ENCODE measurements at places on chromosomes 7 and 10.

DNA sequence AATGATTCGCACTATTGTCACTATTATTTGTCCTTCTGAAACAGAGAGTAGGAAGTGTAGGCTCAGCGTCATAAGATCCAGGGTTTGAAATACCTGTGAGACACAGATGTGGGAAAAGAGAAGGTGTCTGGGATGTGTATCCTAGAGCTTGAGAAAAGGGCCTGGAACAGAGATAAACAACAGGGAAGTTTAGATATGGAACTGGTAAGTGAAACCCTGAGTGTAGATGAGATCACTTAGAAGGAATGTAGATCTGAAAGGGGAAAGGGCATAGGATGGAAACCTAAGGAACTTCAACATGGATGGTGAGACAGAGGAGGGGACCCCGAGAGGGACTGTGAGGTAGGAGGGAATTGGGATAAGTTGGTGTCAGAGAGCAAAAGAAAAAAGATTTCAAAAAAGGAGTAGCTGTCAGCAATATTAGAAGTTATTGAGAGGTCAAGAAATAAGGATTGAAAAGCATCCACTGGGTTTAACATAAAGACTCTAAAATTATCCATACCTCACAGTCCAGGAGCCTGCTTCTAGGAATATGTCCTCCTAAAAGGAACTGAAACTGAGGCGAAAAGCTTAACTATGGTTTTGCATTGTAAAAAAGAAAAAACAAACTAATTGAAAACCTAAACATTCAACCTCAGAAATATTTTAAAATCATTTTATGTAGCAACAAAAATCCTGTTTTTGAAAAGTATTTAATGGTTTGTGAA is 119.2 kb upstream of the NPVF start:
- DNase-seq: no peak

DNA sequence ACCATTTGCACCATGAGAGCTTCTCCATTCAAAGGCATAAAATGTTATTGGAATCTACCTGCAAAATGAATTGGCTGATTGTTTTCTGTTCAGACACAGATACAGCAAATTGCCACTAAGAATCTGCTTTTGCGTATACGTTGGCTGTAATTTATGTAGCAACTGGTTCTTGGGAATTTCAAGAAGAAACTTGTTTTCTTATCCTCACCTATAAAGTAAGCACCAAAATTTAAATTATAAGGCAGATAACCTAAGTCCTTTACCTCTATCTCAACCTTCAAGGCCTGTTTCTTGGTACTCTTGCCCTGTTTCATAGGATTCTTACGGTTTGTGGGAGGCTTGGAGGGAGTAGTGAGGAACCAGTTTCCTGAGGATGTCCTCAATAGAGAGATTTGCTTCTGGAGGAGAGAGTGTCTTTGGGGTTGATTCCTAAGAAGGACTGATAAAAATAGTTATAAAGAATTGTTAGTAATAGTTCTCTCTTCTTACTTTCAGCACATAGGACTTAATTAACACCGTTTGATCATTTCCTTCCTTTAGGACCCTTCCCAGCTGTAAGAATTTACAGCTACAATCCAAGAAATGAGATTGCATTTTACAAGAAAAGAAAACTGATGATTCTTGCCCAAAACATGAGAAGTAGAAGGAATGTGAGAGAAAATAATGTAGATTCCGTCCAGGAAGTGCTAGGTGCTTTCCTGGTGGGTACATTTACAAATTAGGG is 2.0 kb downstream of the STAMBPL1 start:
- no peak for DNase-seq

- no peak for DNase-seq
Observed at GRCh38 chr10:17214526-17214925, 13.1 kb upstream of the TRDMT1 start.

DNA sequence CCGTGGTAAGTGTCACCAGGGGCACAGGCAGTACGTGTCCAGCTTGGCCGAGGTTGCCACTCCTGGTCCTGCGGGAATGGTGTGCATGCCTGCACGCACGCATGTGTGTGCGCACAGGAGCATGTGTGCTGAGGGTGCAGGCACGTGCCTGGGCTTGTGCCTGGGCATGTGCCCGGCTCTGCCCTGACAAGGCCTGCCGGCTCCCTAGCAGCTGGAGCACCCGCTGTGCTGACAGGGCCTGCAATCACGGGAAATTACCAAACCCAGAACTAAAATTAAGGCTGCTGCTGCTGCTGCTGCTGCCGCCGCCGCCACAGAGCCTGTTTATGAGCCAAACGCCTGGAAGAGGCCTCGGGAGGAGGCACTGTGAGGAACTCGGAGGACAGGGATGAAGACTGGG is 28.7 kb downstream of the GHRHR start:
- no peak for DNase-seq

DNA sequence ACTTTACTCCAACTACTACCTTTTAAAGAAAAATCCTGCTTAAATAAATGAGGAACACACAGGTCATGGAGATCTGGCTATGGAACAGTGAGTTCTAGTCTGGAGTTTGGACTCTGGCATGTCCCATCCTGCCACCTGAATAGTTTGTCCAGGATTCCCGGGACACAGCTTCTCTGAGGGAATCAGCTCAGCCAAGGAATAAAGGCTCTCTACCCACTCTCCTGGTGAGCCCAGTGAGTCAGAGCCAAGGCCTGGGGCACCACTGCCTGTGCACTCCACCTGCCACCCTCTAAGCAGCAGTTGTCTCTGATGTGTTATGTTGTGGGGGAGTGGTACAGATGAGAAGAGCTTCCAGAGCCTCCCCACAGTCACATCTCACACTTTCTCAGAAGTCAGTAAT is 113.5 kb downstream of the HTR5A start:
- no peak for DNase-seq

DNA sequence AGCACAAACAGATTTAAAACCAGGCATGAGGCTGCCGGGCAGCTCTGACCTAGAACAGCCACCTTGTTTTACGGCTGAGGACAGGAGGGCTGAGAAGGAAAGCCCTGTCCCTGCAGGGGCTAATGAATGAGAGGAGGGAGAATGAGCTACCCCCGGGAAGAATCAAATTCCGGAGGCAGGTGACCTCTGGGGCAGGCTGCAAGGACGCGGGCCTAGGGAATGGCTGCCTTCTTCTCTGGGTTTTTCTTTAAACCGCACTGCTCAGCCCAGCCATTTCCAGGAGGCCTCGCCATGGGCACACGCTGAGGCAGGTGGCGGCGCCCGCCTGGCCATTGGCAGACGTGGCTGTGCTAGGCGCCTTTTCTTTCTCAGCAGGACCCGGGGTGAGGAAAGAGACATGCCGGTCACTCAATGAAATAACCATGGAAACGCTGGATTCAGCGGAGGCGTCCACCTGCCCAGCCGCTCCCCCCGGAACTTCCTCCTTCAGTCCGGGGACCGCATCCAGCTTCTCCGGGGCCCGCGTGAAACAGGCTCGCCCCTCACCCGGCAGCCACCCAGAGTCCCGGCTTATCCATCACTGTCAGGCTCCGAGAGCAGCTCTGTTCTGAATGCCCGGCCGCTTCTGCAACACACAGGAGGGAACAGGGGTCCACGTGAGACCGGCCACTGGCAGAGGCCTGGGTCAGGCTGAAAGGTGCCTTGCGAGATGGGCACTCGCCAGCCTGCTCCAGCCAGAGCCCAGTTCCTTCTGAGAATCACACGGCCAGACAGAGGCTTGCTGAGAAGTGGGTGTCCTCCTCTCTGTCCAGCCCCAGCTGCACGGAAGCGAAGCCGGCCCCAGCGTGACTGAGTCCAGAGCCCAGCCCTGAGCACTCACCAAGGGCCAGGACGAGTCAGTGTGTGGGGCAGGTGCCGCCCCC is 82.1 kb downstream of the PDGFA start:
- no peak for DNase-seq

DNA sequence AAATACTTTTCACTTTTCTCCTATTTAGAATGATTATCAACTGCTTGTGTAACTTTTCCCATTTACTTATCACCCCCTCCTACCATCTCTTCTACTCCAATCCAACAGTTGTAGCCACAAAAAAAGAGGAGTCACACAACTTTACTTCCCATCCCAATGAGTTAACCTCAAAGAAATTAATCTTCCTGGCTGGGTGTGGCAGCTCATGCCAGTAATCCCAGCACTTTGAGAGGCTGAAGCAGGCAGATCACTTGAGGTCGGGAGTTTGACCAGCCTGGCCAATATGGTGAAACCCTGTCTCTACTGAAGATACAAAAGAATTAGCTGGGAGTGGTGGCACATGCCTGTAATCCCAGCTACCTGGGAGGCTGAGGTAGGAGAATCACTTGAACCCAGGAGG is 19.9 kb downstream of the SYPL1 start:
- no peak for DNase-seq

DNA sequence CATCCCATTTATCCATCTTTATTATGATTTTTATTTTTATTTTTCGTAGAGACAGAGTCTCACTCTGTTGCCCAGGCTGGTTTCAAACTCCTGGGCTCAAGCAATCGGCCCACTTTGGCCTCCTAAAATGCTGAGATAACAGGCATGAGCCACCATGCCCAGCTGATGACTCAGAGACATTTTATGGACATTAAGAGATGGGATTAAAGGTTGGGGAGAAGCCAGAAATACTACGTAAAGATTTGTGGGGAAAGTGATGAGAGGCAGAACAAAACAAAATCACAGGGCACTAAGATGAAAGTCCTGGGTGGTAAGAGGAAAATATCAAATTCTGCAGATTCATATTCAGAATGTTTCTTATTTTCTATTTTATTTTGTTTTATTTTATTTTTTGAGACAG is 7.6 kb downstream of the WNT8B start:
- no peak for DNase-seq

GRCh38 chr10:26706206-26706605 is 8.7 kb downstream of the PDSS1 start:
- no peak for DNase-seq

- DNase-seq: no peak
Observed at GRCh38 chr10:108583877-108584276, 1339.4 kb downstream of the XPNPEP1 start.

DNA sequence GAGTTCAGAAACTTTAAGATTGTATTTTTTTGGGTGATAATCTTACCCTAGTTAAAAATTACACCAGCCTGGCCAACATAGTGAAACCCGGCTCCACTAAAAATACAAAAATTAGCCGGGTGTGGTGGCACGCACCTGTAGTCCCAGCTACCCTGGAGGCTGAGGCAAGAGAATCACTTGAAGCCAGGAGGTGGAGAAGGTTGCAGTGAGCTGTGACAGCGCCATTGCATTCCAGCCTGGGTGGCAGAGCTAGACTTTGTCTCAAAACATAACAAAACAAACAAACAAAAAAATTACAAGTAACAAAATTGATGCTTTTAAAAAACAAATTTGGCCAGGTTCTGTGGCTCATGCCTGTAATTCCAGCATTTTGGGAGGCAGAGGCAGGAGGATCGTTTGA is 76.7 kb downstream of the ANKRD61 start:
- DNase-seq: no peak

- no peak for DNase-seq
Observed at GRCh38 chr10:97069576-97070362, 116.0 kb downstream of the SLIT1 start.

GRCh38 chr7:52463341-52463740 is 572.1 kb upstream of the POM121L12 start:
- DNase-seq: no peak

GRCh38 chr7:5419539-5420066 is 4.0 kb downstream of the TNRC18 start:
- peak; percentile 33 for DNase-seq

DNA sequence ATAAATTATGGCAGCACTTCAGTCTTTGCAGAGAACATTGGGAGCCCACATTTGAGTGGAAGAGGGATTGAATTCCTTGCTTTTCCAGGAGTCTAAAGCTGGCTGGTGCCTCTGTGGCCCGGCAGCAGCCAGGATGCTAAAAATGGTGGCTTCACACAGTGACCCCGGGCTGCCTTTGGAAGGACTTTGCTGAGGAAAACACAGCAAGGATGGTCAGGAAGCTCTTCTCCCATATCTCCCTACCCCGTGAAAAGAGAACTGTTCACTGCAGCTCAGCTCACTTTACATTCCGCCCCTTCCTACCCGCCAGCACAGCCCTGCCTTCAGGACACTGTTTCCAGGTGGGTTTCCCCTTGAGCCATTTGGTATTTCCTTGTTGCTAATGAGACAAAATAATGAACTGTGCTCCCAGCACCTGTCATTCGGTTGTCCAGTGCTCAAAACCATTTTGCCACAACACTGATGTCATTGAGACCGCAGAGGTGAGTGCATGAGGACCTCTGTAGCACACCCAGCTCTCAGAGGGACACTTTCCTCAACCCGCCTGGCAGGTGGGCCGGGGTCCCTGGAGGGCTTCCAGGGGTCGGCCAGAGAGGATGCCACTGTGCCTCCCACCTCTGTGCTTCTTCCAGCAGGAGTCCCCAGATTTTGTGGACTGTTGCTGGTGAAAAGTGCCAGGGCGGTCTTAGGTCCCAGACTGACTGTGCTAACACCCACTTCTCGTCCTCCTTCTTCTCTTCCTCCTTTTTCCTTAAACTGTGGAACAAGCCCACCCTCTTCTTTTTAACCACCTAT is 255.7 kb upstream of the PPP2R2D start:
- DNase-seq: no peak

- no peak for DNase-seq
Observed at GRCh38 chr7:133861876-133862275, 265.3 kb upstream of the LRGUK start.

DNA sequence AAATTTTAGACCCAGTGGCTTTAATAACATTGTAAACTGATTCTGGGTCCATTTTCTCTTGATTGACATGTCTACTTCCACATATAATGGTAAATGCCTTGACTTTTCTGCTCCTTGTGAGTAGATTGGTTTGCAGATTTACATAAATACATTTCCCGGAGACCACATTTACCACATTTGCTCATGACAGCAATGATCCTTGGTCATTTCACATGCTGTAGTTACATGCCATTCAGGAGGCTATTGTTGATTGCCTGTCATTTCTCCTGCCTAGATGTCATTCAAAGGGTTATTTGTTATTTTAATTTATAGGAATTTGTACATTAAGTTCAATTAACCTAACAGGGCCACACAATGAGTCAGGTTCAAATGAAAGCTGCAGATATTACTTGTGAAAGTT is 280.5 kb downstream of the CNTNAP2 start:
- DNase-seq: no peak

DNA sequence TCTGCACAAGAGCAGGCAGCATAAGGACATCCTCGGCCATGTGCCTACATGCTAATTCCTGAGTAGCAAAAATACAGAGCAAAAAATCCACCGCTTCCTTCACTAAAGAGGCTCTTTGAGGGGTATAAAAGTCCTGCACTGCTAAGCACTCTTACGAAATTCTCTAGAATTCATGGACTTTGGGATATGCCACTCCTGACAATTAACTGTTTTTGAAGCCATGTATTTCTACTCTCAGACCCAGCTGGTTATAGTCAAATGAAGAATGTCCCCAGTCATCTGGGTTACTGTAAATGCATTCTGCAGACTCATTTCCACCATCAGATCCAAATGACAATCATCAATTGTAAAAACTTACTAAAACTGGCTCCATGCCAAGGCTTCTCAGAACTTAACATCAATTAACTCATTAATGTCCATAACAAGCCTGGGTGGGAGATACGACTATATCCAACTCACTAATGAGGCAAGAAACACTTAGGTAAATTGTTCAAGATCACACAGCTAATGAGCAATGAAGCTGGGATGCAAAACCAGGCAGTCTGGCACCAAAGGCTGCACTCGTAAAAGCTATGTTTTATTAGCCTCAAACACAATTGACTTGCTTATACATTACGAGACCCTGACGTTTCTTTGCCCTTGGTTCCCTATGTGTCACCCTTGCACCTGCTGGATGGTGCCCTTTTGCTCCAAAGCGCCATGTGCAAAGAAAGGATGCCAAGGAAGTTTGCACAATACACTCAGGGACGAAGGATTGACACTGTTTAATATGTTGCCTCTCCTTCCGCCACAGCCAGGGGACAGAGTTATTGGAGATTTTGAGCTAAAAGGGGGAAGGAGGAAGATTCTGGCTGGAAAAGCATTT is 250.4 kb downstream of the ELMO1 start:
- DNase-seq: no peak

- DNase-seq: peak; percentile 27
Observed at GRCh38 chr7:18345641-18346234, 149.8 kb upstream of the HDAC9 start.
